Cardiac muscle cell (in vitro differentiated cells and primary cell): ENCODE measurements at places on chromosomes 7 and 10.
A peak's percentile ranks its signal among the peaks of the same experiment; 100 is the strongest.

- peak; percentile 23 for DNase-seq
These were observed 162.0 kb upstream of the FAM13C start for GRCh38 chr10:59524348-59524747.

- no peak for DNase-seq
These were observed 135.1 kb upstream of the TRIM24 start for GRCh38 chr7:138324941-138325340.

DNA sequence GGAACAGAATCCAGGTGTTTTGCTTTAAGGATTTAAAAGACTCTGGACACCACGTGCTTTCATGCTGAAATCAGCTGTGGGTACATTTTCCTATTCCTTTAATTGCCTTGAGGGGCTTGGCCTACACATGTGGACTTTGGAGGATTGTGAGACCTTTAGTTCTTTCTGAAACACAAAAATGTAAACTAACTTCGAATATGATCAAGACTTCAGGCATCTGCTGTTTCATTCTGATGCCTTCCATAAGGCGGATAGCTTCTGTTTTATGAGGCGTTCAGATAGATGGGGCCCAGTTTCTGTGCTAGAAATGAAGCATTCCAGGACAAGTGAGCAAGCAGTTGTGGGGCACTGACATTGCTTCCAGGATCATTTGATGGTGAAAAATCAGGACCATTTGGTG lies 1.5 kb upstream of the NOBOX start:
- DNase-seq = no peak

- DNase-seq = no peak
These were observed 151.6 kb upstream of the CACNA2D1 start for GRCh38 chr7:82595176-82595575.

- no peak for DNase-seq
These were observed 184.2 kb upstream of the RHOBTB1 start for GRCh38 chr10:61128196-61128595.

- no peak for DNase-seq
These were observed 39.7 kb downstream of the TAC1 start for GRCh38 chr7:97771576-97771975.

DNA sequence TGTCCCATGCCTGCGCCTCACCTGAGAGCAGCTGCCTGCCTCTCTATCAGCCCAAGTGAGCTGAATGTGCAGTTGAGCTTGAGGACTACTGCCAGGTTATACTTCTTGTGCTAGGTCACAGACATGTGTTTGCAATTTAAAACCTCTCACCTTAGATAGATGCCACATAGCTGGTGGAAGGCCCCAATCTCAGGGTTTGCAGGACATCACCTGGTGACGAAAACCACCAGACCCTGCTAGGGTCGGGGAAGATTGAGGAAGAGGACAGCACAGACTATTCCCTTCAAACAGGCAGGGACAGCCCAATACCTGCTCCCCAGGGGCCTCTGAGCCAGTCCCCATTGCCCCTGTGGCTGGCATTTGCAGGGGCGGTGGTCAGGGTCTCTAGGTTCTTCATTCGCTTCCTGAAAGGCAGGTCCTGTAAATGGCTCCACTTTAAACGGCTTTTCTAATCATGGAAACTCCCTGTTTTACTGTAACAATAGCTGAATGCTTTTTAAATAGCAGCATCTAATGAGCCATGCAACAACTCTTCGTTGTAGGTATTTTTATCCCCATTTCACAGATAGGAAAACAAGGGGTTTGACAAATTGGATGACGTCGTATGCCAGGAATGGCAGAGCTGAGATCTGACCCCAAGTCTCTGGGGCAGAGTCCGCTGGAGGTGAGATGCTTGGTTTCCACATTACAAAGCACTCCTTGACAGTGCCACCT lies 80.1 kb downstream of the EMX2 start:
- no peak for DNase-seq

GRCh38 chr7:83475420-83475819 lies 173.5 kb downstream of the SEMA3E start:
- DNase-seq = no peak

DNA sequence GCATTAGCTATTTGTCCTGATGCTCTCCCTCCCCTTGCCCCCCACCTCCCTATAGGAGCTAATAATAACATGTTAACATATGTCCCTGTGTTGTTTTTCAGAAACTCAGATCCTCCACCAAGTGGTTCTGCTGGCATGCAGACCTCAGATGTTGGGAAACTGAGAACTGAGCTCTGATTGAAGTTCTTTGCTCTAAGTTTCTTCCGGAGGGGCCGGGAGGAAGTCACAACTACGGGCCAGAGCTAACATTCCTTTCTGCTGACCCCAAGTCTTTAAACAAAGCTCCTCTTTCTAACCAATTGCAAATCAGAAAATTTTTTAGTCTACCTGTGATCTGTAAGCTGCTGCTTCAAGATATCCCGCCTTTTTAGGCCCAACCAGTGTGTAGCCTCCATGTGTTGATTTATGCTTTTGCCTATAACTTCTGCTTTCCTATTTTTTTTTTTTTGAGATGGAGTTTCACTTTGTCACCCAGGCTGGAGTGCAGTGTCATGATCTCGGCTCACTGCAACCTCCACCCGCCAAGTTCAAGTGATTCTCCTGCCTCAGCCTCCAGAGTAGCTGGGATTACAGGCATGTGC lies 66.6 kb downstream of the LYZL1 start:
- DNase-seq = no peak

DNA sequence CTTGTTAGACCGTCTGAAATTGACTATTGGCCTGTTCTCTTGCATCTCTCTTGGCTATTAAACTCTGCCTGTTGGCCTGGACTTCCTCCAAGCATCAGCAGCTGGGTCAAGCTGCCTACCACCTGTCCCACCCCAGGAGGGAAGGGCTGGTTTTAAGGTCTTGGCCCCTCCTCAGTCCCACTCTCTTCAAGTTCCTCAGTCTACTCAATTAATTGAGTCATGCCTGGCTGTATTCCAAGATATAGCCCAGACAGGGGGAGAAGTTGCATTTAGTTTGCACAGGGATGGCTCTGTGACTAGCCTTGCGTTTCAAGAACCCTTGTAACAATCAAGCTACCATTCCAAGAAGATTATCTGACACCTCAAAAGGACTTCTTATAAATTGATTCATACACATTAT lies 113.8 kb upstream of the GLI3 start:
- DNase-seq = no peak

- DNase-seq = no peak
These were observed 7.8 kb downstream of the TAS2R41 start for GRCh38 chr7:143485500-143485899.

DNA sequence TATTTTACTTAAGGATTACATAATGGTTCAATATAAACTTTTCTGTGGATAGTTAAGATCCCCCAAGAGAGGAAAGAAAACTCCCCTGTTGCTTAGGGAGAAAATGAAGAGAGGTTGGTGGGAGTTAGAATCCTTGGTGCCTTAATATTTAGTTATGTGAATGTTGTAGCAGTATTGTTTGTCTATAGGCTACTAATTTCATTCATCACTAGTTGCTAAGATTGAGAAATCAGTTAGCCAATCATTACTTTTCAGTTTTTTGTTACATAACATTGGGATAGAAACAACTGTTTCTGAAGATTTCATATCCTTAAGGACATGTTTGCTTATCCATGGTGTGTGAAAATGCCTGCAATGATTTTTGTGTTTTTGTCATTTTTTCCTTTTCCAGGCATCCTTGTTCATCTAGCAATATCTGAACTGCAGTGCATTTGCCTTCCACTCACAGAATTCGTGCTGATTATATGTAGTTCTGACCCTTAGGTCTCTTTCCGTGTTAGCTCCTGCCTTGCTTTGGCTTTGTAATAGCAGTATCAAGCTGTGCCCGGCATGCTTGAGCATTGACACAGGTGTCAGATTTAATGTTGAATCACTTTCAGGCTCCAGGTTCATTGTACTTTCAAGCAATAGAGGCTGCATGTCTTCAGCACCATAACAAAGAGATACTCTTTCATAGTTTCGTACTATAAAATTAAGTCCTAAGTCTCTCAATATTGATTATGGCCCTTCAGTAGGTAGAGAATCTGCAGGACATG lies 85.0 kb downstream of the PODXL start:
- DNase-seq = no peak

DNA sequence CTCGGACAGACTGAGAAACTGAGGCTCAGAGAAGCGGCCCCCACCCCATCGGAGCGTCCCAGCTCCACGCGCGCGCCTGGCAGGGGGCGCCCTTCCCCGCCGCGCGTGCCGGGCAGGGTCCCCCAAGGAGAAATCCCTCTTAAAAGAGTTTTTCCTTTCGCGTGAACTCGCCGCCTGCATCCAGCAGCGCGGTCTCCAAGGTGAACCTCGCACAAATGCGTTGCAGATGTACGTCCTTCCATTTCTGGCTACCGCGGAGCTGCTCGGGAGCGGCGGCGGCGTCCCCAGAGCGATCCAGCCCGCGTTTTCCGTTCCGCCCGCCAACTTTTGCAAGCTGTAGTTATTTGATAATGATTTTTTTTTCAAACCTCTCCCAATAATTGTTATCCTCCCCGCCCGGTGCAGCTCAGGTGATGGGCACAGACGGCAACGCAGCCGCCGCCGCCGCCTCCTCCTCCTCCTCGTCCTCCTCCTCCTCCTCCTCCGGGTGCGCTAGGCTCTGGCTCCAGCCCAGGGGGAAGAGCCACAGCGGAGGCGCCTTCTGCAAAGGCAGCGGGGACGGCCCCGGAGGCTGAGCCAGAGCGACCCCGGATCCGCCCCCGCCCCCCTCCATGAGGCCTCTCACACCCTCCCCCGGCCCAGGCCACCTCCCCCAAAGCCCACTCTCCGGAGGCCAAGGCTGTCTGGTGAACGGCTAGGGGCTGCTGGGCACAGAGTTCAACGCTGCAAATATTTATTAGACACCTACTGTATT lies 74.0 kb upstream of the CUX1 start:
- peak; percentile 73 for DNase-seq

DNA sequence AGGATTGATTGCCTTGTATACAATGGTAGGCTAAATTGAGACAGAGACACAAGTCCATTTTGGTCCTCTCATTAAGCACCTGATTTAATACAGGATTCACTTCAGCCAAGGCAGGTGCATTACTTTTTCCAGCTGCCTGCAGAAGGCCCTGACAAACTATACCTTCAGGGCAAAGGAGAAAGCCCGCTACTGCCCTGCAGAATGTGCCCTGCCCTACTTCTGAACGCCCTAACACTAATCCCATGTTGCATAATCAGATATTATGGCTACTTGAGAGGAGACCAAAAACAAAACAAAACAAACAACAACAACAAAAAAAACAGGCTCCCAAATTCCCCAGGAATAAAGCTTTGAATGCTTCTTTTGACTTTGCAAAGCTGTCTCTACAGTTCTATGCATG lies 116.9 kb upstream of the ABI1 start:
- no peak for DNase-seq

DNA sequence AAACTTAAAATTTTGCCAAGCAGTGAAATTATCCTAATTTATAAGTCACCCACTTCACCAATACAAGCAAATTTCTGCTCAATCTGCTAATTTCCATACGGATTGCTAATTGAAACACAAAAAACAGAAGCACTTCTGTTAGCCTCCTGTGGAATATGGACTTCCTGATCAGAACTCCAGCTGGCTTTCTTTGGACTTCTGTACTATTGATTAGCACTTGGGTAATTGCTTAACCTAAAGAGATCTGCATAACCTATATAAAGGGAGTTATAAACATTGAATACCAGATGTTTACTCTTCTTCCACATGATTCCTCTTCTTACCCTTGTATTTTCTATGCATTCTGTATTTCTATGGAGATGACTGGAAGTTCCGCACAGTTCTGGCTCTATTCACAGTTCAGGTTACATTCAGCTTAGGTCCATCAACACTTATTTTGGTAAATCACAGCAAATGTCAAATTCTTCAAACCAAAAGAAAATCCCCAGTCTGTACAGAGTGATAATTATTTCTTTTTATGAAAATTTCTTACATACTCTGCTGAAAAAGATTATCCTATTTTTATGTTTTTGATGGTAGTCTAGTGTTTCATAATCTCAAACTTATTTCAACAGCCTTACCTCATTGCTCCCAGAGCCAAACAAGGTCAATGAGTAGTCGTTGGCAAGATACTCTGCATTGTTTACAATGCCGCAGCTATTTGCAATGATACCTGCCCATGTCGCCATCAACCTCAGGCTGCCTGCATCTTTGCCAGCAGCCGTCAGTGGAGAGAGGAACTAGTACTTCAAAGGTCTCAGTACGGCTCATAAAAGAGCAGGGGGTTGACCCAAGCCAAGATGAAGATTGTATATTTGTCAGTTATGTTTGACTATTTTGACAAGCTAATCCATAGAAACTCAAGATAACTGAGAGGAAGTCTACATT lies 225.6 kb downstream of the AHR start:
- DNase-seq = peak; percentile 92

GRCh38 chr7:128807191-128807590 lies 15.4 kb downstream of the CCDC136 start:
- no peak for DNase-seq

DNA sequence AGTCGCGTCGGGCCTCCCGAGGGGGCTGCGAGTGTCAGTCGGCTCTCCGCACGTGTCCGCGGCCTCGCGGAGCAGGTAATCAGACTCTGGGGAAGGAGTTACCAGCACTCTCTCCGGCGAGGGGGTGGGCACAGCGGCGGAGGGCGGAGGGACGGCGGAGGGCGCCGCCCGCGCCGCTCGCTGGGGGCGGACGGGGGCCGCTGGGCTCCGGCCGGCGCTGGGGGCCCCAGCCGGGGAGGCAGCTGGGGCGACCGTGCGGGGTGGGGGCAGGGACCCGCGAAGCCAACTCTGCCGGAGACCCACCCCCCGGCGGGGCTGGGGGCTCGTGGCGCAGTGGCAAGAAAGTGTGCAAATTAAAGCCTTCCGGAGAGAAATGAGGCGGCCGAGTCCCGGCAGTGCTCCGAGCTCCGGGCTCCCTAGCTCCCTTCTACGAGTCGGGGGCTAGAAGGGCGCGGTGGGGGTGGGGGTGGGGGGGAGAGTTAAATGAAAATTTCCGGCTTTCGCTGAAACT lies at the start of gene CDK6:
CDK6 (minus strand) TSS at position 85 of the 511 bp plus-strand sequence. CDS start 3,250 bp downstream, outside the sequence.
- DNase-seq = peak; percentile 70

DNA sequence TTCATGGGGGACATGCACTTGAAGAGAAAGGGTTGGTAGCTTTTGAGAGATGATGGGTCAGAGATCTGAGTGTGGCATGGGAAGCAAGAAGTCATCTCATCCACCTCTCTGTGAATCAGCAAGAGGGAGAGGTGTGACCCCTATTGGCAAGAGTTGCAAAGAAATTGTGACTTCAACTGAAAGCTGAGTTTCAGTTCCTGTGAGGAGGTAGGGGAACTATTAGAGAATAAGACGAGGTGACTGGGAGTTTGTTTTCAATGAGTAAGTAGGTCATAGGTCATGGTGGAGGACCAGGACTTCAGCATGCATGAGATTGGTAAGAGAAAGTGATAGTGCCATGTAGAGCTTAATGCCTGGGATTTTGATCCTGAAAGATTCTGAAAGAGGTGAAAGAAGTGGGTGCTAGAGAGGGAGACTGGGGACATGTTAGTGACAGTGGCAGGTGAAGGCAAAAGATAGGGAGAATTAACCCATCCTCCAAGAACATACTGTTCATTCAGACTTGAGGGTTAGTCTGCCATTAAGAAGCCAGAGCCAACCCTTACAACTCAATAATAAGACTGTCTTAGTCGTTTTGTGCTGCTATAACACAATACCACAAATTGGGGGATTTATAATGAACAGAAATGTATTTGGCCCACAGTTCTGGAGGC lies 75.5 kb upstream of the CAPZA2 start:
- peak; percentile 40 for DNase-seq
